ENCODE measurements at places on chromosomes 4 and X. TPM values are rescaled to one million over a fixed set of nuclear protein-coding genes. Genes with fewer than 3 reads are reported as not detected.

DNA sequence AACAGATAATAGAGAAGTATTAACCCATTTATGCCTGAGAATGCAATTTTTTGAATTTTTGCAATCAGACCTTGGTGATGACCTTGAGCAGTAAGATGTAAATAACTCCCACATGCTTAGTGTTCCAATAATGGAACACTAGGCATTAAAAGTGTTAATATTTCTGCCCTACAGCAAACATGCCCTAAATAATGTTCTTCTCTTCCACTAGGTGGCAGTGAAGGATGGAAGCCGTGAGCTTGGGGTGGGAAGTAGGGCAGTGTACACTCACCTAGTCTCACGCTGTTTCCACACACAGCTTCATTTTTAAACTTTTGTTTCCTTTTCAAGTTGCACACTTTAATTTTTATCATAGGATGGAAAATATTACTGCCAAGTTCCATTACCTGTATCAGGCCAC lies 613.1 kb upstream of the HS3ST1 start:
- no peak for DNase-seq

DNA sequence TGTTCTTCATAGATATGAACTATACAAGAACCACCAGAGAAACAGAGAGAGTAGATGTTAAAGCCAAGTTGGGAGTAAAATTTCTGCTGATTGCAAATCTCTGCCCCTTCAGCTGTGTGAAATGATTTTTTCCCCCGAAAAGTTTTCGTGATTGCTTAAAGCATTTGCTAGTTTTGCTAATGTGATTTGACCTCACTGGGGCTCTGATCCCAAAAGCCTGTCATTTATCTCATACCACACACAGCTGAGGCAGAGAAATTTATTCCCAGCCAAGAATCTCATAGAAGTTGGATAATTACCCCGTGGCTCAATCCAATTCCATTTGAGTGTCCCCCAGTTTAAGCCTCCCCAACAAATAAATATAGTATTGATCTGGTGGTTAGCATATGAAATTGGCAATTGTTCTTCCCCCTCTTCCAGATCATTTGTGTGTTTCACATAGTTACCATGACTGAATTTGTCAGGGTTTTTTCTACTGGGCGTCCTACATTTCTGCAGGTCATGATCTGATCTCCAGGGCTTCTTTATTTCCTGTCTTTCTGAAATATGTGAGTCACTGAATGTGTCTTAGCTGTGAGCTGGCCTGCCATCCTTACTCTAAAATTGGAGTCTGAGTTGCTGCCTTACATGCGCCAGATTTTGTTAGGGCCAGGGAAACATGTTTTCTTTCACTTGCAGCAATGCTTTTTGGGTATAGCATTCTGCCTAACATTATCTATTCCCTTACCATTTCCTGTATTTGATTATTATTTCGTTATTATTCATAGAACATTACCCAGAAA lies 167.5 kb upstream of the FRMPD4 start:
- no peak for DNase-seq

GRCh38 chr4:2702361-2702760 lies 53.8 kb downstream of the TNIP2 start:
- DNase-seq = no peak

- DNase-seq = no peak
Measured at GRCh38 chr4:178086320-178086719, 644.1 kb upstream of the AGA start.

DNA sequence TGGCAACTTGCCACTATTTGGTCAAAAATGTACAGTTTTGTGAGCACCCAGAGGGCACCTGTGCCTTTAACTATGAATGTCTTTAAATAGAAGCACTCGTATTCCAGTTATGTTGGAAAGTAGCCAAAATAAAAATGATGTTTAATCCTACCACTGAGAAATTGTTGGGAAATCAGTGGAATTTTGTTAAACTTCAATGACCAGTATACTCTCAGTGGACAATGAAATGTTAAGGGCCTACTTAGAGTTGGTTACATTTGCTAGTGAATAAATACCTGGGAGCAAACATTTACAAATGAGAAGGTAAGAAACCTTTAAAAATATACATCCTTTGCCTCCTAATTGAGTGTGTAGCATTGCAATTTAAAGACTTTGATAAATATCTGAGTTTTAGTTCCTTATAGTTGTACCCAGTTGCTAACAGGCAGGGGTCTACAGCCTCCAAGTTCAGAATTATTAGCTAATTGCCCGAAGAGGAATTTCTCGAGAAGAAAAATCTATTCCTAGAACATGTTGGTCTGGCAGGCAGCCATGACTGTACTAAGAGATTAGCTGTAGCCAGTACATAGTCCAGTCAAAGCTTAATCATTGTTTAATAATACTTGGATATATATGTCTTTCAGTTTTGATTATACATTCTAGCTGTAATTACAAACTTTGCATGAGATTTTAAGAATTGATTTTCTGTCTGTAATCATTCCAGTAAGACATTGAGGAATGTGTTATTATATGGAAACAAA lies 93.2 kb downstream of the IL1RAPL2 start:
- peak; percentile 23 for DNase-seq

- DNase-seq = no peak
Measured at GRCh38 chr4:130632731-130633604, 1537.0 kb downstream of the C4orf33 start.

- DNase-seq = no peak
Measured at GRCh38 chrX:125398959-125399440, 79.3 kb downstream of the TEX13C start.

GRCh38 chr4:112939901-112940300 lies 109.6 kb upstream of the ANK2 start:
- no peak for DNase-seq

DNA sequence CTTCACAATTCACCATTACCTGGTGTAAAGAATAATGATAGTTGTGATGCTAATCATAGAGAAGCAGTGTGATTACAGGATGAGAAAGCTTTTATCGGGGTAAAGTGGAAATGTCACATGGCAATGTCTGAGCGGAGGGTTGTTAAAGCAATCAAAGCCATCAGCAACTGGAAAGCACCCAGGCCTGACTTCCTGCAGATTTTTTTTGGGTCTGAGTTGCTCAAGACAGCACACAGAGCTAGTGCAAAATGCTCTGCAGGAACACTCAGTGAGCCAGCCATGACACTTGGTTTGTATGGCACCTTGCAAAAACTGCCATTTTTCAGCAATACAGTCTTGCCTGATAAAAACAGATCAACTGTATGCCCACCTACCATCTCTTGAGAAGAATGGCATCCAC lies 152.9 kb downstream of the COL4A6 start:
- DNase-seq = no peak

DNA sequence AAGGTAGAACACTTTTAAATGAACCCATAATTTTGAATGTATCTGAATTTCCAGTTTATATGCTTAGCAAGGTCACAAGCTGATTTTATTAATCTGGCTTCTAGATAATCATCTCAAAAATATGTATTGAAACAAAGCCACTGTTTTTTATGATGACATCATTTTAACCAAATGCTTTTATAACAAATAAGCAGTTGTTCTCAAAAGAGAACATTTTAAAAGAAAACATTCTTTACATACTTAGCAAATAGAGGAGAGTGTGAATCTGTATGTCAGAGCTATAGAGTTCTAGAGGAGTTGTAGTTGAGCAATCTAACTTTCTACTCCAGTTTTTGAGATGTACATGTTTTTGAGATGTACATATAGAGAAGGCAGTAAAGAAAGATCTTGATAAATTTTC lies 42.5 kb downstream of the LAMP2 start:
- no peak for DNase-seq

GRCh38 chr4:165828928-165829327 lies 44.1 kb upstream of the TLL1 start:
- no peak for DNase-seq

GRCh38 chr4:145521282-145521681 lies 39.6 kb downstream of the SMAD1 start:
- no peak for DNase-seq

GRCh38 chr4:185359767-185360446 lies 35.8 kb downstream of the LRP2BP start:
- no peak for DNase-seq

CNGA1 gene
- 0.12 TPM for total RNA-seq

GRCh38 chr4:15239866-15240265 lies 188.0 kb upstream of the C1QTNF7 start:
- no peak for DNase-seq

DNA sequence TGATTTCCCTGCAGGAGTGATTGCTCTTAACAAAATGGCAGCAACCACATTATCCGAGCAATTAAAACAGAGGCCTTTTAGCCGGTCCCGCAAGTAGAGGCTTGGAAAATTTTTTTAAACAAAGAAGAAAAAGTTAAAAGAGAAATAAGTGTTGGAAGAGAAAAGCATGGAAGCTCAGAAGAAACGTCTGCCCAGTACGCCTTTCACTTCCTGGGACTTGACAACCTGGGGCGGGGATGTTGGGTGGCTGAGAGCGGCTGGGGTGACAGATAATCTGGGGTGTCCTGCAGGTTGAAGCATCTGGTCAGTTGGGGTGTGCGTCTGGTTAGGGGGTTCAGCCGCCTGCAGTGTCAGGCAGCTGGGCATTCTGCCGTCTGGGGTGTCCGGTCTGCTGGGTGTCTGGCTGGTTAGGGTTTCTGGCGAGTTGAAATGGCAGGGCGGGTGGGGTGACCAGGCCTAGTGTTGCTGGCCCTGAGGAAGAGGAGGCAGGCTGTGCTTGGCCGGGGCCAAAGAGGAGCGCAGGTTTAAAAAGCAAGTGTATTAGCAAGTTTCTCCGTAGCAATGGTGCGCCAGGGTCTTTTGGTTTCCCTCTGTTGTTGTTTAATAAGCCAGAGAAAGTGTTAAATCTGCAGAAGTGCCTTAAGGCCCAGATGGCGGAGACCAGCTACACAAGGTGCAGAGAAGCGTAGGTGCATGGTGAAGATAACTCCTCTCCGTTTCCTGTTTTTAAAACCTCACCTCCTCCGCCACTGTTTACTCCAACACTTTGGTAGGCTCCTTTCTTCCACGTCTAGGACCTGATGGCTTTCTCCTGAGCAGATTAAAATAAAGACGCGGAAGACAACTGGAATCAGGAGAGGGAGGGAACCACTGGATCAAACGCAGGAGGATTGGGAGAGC lies 5.6 kb downstream of the HAND2 start:
- no peak for DNase-seq

GRCh38 chr4:151475035-151475714 lies 66.2 kb downstream of the FHIP1A start:
- DNase-seq = no peak

- no peak for DNase-seq
Measured at GRCh38 chr4:109206620-109207019, 95.8 kb downstream of the COL25A1 start.
